ENCODE measurements at places on chromosomes 1 and 21.

GRCh38 chr1:206074839-206075238, 21.9 kb downstream of the RHEX start:
- no peak for DNase-seq

GRCh38 chr1:21340230-21340945, 50.1 kb upstream of the ECE1 start:
- DNase-seq, result no peak

- no peak for DNase-seq
Observed at GRCh38 chr1:232247669-232248068, 382.3 kb downstream of the SIPA1L2 start.

GRCh38 chr1:166165661-166166328, 1.0 kb downstream of the FAM78B start:
- DNase-seq, result peak; percentile 41

- peak; percentile 73 for DNase-seq
Observed at GRCh38 chr1:14181191-14181795, 417.2 kb upstream of the KAZN start.
